Cardiac muscle cell (in vitro differentiated cells and primary cell): ENCODE measurements at places on chromosomes 1 and 21. TPM values are rescaled to one million over a fixed set of nuclear protein-coding genes. Genes with fewer than 3 reads are reported as not detected.

The ZNF593OS gene
- total RNA-seq: not detected in 2 replicates

The PPCS gene
- total RNA-seq: 54.5 and 144 TPM in 2 replicates

The CD1E gene
- total RNA-seq: not detected in 2 replicates

The AADACL4 gene
- total RNA-seq: not detected in 2 replicates

The S100A14 gene
- 0.51 TPM in 1 of 2 replicates, not detected in the other for total RNA-seq

The HES3 gene
- not detected in 2 replicates for total RNA-seq

DNA sequence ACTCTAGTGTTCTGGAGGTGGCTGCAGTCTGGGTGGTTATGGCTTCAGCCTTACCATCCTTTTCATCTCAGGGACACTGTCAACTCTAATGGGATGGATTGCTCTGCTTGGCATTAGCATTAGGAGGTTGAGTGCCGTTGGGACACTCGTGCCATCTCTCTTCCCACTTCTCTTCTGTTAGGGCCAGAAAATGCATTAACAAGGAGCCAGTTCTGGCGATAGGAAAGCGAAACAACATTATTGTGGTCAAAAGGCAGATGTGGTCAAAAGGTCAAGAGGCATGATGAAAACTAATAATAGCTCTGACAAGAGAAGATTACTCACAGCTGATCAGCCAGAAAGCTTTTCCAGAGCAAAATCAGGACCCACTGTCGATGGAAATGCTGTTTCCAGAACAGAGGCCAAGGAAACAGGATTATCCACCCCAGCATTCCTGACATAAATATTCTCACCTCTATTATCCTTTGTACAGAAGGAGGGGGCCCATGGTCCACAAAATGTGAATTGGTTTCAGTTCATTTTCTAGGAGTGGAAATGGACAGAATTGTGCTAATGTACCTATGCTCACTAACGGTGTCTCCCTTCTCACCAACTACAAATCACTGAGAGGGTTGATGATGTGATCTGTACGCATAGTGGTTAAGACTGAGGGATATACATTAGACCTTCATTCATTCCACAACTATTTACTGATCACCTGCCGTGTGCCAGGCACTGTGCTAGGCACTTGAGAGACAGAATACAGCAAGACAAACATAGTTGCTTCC, 72.0 kb downstream of the ST6GALNAC5 start:
- peak; percentile 40 for DNase-seq

DNA sequence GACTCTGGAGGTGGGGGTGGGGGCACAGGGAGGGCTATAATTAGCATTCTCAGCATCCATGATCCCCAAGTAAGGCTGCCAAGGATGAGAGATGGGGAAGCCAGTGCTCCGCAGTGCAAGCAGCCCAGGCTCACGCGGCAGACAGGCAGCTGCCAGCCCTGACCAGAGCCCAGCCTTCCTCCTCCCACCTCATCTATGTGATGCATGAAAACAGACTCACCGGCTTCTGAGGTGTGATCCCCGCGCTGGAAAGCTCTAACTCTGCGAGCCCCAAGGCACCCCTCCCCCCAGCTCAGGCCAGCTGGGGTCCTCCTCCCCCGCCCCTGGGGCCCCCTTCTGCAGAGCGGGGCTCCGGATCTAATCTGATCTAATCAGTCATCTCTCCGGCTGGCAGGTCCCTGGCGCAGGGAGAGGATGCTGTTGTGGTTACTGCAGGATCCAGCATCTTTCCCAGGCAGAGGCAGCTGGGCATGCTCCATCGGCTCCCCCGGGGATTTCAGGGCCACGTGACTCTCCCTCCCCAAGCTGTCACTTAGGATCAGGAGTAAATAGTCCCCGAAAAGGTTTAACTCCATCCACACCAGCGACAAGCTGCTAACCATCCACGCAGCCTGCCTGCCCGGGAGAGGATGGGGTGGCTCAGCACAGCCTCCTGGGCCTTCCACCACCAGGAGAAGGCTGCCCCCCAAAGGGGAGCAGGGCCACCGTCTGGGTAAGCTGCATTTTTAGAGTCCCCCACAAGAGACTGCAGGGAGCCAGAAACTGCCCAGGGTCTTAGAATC, at the start of gene PLEKHA6:
Gene PLEKHA6, minus strand, starts transcription at position 456 of the 782 bp plus-strand sequence. CDS start 86,202 bp downstream, outside the sequence.
- DNase-seq: peak; percentile 57

DNA sequence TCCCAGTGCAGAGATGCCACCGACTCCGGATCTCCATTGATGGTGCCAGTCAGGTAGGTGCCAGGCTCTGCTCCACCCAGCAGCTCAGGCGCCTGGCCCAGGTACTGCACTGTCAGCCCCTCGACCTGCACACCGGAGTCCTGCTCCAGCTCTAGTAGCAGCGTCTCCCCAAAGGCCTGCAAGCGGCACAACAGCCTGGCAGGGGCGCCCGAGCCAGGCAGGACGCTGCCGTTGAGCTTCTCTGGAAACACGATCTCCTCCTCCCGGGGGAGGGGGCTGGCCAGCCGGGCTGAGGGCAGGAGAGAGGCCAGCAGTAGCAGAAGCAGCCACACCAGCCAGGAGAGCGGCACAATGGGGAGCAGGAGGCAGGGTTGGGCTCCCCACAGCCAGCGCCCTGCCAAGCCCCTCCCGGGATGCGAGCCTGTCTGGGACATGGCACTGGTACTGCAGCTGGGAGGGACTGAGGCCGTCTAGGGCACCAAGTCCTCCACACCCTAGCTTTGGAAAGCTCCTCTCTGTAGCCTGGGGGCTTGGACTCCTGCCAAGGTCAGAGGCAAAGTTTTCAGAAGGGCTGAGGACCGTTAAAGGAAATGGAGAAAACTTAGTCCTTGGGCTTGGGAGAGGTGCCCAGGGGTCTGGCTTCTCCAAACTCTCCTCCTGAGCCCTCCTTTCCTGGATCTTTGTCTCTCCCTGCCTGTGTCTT, 509 bp downstream of the ADAMTS4 start:
- peak; percentile 57 for DNase-seq

- DNase-seq: no peak
Observed at GRCh38 chr1:4367230-4367777, 287.1 kb upstream of the AJAP1 start.

- peak; percentile 87 for DNase-seq
Observed at GRCh38 chr1:170692866-170693575, 29.1 kb downstream of the PRRX1 start.

GRCh38 chr1:232454227-232454886, 175.6 kb downstream of the SIPA1L2 start:
- DNase-seq: no peak

GRCh38 chr1:238171985-238172384, 281.3 kb upstream of the ZP4 start:
- DNase-seq: no peak

DNA sequence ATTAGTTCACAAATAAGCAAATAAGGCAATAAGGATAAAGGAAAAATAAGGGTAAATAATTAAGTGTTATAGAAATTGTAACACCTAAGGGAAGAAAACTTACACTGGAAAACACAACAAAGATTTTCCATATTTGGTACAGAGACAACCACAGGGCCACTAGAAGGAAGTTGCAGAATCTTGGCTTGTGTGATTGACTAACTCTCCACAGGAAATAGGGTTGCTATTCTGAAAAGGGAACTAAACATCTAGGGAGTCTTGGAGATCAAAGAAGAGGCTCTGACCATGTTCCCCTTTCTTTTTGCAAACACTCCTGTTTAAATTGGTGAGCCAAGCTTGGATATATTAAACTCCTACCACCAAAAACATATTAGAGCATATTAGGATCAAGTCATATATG, 59.1 kb downstream of the APCS start:
- DNase-seq: no peak

GRCh38 chr1:147892216-147892615, 10.4 kb upstream of the GJA8 start:
- DNase-seq: peak; percentile 51

DNA sequence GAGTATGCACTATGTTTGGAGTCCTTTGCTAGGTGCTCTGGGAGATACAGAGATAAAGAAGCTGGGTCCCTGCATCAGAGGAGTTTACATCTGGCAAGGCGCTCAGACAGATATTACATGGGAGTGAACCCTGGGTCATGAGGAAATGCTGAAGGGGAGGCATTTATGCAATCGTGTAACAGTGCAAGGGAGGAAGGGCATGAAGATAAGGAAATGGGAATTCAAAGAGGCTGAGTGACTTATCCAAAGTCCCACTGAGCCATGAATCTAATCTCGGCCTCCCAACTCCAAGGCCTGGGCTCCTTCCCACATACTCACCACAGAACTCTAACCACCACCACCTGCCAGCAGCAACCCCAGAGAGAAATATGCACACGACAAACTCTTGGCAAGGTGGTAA, 51.6 kb downstream of the FAM163A start:
- DNase-seq: no peak

GRCh38 chr1:64980745-64981600, 14.6 kb upstream of the JAK1 start:
- peak; percentile 61 for DNase-seq

- DNase-seq: no peak
Observed at GRCh38 chr1:175873290-175873935, 130.0 kb upstream of the TNR start.

DNA sequence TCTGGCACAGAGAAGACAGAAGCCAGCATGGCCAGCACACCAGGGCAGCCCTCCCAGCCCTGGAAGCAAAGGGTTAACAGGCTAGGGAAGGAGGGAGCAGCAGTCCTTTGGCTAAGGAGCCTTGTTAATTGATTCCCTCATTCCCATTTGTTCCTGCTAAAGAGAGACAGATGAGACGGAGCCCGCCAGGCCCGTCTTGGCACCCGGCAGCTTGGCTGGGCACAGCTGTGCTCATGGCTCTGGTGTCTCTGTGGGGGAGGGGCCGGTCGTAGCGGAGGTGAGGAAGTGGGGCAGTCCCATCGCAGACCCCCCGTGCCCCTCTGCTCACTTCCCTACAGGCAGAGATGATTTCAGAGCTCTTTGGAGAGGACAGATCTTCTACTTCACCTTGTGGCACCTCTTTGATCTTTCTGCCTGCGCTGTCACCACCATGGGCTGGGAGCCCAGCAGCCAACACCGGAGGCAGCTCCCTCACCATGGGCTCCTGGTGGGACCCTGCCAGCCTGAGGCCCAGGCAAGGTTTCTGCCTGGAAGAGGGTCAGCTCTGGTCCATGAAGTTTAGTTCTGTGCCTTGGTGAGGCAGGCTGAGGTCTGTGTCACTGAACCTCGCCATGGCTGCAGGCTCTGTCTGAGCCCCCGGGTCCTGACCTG, 38.0 kb downstream of the FOXO6 start:
- no peak for DNase-seq

- no peak for DNase-seq
Observed at GRCh38 chr1:86551305-86551704, 4.4 kb downstream of the CLCA4 start.

DNA sequence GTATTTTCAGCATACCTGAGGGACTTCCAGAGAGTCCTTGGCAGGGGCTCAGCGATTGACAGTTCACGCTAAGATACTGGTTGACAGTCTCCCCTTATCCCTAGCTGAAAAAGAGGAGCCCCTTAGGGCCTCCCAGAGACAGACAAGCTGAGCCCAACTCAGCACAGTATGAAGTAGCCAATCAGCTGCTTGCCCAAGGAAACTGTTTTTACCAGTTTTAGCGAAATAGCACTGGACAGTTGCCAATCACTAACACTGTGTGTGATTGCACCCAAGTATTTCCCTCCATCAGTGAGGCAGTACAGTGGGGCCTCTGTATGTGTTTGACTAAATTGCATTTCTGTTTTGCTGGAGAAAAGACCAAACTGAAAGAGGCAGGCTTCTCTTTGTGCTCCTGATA, 27.0 kb downstream of the KHDRBS1 start:
- DNase-seq: no peak

DNA sequence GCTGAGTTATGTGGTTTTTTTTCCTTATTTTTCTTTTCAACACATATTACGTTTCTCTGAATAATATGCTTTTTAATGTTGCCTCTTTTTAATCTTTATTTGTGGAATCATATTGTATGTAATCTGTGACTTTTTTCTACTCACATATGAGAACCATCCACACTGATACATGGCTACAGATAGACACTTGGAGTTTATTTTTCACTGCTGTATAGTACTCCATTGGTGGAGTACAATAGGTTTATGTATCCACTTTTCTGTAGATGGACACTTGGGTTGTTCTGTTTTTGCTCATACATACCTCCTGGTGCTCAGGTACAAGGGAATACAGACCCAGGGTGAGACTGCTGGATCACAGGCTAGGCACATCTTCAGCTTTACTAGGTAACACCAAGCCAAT, 71.5 kb upstream of the ERG start:
- no peak for DNase-seq
